Bronchial smooth muscle cell (primary cell): ENCODE measurements at places on chromosomes 13 and 19. TPM values are rescaled to one million over a fixed set of nuclear protein-coding genes. Genes with fewer than 3 reads are reported as not detected.

Gene URAD
- total RNA-seq, result not detected in 2 replicates

Gene ZNF611
- total RNA-seq, result 6.5 and 9.7 TPM in 2 replicates

Gene KASH5
- total RNA-seq, result not detected in 2 replicates

Gene KLK10
- not detected in 2 replicates for total RNA-seq

Gene PSG1
- under 0.01 and 0.17 TPM in 2 replicates for total RNA-seq

Gene ZNF835
- total RNA-seq, result 0.09 TPM in 1 of 2 replicates, not detected in the other

Gene FFAR3
- not detected in 2 replicates for total RNA-seq

Gene RHPN2
- total RNA-seq, result 0.79 and 2.1 TPM in 2 replicates

Gene ZNF561
- total RNA-seq, result 43.0 and 68.2 TPM in 2 replicates

Gene NDUFA3
- total RNA-seq, result 15.8 and 21.4 TPM in 2 replicates

Gene AMH
- 0.16 and 0.17 TPM in 2 replicates for total RNA-seq

Gene LYPD5
- total RNA-seq, result 0.95 and 1.9 TPM in 2 replicates

Gene TMEM150B
- total RNA-seq, result not detected in 2 replicates

Gene COMP
- 1.3 and 1.5 TPM in 2 replicates for total RNA-seq

Gene PRR22
- 0.09 and 0.16 TPM in 2 replicates for total RNA-seq

Gene GJB2
- total RNA-seq, result 1.3 and 2.2 TPM in 2 replicates

Gene CNFN
- total RNA-seq, result not detected in 2 replicates

Gene LILRB4
- total RNA-seq, result not detected in 2 replicates

Gene IGFL3
- not detected in 2 replicates for total RNA-seq

Gene PEX11G
- total RNA-seq, result 2.4 and 4.7 TPM in 2 replicates

Gene FGF22
- total RNA-seq, result 0.16 TPM in 1 of 2 replicates, not detected in the other

Gene CD22
- total RNA-seq, result 0.16 TPM in 1 of 2 replicates, not detected in the other

Gene CYP2A7
- not detected in 2 replicates for total RNA-seq

Gene SLC27A1
- total RNA-seq, result 17.8 and 28.9 TPM in 2 replicates

Gene PALM
- total RNA-seq, result 12.5 and 68.7 TPM in 2 replicates

Gene CYP2A13
- not detected in 2 replicates for total RNA-seq

Gene OR4F17
- total RNA-seq, result not detected in 2 replicates

Gene ALOX5AP
- 0.26 and 0.47 TPM in 2 replicates for total RNA-seq

Gene ACP7
- 0.16 and 0.17 TPM in 2 replicates for total RNA-seq

Gene RASIP1
- total RNA-seq, result 1.4 and 1.6 TPM in 2 replicates

Gene CD209
- not detected in 2 replicates for total RNA-seq

Gene SNAPC2
- total RNA-seq, result 10.4 and 17.7 TPM in 2 replicates

Gene SLC25A41
- total RNA-seq, result 0.17 TPM in 1 of 2 replicates, not detected in the other

Gene CPAMD8
- 0.47 and 0.69 TPM in 2 replicates for total RNA-seq
